ENCODE measurements at places on chromosomes 3 and 15.

GRCh38 chr3:66075281-66075680 is 36.6 kb upstream of the MAGI1 start:
- no peak for DNase-seq

GRCh38 chr3:99269606-99270351 is 368.3 kb upstream of the DCBLD2 start:
- no peak for DNase-seq

DNA sequence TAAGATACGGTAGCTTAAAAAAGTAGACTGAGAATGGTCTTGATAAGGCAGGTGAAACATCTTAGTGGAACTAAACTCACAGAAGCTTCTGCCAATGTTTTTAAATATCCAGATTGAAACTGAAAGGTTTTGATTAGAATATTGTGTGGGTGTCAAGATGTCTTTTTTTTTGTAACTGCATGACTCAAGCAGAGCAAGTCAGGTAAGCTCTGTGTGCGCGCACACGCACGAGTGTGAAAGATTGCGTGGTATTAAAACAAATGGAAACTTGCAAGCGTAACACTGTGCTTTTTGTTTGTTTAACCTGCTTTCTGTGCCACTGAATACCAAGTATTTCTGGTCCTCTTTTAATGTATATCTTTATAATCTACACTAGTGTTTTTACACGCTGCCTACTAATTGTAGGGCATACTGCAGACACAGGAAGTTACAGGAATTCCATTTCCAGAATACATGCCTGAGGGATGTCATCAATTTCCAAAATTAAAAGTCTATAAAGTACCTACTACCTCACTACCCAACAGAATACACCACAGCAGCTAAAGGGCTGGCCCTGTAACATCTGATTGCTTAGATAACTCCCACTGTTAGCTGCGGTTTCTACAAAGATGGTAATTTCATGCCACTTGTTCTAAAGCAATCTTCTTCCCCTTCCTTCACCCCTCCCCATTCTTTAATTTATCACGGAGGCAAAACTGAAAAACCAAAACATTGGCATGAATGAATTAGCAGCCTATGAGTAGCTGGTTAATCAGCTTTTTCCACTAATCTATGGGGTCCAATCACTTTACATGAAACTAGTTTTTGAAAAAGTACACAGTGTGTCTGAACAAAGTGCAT is 472.8 kb downstream of the SHQ1 start:
- no peak for DNase-seq

- no peak for DNase-seq
These were observed 182.4 kb downstream of the ANXA2 start for GRCh38 chr15:60215225-60215963.

DNA sequence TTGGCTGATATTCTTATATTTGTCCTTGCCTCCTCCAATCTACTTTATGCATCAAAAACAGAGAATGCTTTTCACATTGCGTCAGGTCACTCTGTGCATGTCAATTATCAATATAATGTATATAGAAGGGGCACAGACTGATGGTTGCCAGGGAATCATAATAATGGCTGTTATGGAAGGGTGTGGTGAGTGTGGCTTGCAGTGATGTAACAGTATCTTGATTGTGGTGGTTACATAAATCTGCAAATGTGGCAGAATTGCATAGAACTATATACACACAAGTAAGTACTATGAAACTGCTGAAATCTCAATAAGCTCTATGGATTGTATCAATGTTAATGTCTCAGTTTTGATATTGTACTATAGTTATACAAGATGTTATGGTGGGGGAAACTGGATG is 228.6 kb downstream of the TJP1 start:
- no peak for DNase-seq

GRCh38 chr3:62669161-62669560 is 206.1 kb downstream of the CADPS start:
- no peak for DNase-seq

DNA sequence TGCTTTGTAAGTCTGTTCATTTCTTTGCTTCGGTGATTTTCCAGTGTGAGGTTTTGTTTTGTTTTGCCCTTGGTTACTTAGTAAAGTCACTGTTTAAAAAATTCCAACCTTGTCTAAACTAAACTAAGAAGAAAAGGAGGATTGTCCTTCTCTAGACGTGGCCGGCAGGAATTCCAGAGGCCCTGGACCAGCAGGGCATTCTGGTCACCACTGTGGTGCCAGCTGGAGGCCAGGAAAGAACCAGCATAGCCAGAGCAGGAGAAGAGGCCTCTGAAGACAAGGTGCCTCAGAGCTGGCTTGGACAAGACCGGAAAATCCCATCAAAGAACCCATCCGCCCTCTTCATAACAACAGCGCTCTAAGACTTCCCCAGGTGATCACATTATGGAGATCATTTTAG is 8.2 kb downstream of the PLOD2 start:
- DNase-seq, result no peak

DNA sequence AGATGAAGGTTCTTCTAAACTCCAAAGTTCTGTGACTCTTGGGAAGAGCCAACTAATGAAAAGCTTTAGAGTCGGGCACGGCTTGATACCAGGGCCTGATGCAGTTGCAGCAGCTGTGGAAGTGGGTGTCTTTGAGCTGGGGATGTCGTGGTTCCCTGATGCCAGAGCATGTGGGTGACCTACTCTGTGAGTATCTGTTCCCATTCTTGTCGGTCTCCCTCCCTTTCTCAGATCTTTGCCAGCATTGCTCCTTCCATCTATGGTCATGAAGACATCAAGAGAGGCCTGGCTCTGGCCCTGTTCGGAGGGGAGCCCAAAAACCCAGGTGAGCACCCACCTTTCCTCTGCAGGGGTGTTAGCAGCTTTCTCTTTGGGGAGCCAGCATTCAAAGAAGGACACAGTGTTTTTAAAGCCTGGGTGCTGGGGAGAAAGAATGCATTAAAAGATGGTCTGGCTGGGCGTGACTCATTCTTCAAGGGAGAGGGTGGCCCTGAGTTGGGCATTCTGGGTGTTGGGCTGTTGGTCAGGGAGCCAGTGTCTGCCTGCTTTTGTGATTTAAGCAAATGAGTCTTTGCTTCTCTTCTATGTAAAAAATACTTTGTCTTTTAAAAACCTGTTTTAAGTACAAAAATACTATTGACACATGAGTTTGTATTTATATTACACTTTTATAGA is 13.2 kb upstream of the PODXL2 start:
- no peak for DNase-seq

GRCh38 chr3:155730843-155731242 is 14.0 kb downstream of the PLCH1 start:
- no peak for DNase-seq

GRCh38 chr3:140019946-140020345 is 85.0 kb downstream of the CLSTN2 start:
- DNase-seq, result no peak

DNA sequence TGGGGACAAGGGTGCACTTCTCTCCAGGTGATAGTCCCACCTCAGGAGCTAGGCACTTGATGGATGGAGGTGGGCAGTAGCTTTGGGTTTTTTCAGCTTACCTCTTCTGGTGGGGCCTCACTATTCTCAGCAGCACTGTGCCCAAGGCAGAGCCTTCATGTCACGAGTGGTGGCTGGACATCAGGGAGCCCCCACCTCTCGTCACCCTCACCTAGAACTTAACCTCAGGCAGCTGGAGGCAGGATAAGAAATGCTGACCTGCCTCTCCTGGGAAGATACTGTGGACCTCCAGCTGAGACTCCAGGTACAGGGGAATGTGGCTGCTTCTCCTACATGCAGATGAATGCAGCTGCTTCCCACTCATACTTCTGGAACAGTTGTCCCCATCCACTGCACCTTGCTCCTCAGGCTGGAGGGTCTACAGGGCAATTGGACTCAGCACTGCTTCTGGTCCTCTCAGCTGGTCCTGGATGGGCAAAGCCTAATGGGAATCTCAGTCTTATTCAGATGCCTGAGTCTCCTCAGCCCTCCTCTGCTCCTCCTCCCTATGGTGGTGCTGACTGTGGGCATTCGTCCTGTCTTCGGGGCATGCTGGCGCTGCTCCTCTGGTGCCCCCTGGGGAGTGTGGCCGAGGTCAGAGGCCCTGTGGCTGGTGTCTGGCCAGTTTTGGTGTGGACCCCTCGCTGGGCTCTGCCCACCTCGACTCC is 129.9 kb downstream of the KLF13 start:
- DNase-seq, result no peak

DNA sequence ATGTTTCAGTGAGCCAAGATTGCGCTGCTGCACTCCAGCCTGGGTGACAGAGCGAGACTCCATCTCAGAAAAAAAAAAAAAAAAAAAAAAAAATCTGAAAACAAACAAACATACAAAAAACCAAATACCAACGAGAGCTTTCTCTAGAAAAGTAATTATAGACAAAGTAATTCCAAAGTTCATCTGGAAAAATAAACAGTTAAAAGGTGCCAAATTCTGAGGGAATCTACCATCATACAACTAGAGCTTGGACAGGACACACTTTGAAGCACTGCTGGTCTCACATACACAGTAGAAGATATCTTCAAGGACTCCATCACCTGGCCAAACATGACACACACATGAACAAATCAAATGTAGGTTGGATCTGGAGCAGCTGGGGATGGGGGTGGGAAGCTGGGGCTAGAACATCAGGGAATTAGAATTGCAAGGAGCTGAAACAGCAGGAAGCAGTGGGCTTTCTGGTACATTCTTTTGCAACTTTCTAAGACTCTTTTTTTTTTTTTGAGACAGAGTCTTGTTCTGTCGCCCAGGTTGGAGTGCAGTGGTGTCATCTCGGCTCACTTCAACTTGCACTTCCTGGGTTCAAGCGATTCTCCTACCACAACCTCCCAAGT is 41.1 kb upstream of the CTSH start:
- no peak for DNase-seq

- DNase-seq, result peak; percentile 19
These were observed 728.2 kb upstream of the NECTIN3 start for GRCh38 chr3:110343376-110343775.

GRCh38 chr15:40958146-40958545 is 4.9 kb downstream of the CHAC1 start:
- no peak for DNase-seq

DNA sequence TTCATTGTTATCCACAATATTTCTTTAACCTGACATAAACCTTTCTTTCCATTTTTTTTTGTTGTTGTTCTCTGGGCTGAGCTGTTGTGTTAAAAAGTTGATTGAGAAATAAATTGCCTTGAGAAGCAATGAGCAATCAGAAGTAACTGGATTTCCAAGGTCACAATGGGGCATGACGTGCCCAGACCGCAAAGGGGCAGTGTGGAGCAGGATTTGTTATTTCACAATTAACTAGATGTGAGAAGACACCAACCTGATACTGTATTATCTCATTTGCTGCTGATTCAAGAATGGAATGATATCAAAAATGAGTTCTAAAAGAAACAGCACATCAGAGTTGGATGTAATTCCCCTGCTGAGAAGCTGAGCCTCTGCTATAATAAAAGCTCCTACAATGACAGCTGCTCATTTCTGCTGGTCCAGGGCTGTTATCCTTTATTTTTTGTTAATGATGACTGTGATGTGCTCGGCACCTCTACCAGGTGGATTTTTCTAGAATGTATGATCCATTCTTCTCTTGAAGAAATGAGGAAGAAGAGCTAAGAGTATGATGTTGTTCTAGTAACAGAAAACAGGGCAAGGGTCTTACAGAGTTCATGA is 28.1 kb downstream of the CPNE4 start:
- no peak for DNase-seq

DNA sequence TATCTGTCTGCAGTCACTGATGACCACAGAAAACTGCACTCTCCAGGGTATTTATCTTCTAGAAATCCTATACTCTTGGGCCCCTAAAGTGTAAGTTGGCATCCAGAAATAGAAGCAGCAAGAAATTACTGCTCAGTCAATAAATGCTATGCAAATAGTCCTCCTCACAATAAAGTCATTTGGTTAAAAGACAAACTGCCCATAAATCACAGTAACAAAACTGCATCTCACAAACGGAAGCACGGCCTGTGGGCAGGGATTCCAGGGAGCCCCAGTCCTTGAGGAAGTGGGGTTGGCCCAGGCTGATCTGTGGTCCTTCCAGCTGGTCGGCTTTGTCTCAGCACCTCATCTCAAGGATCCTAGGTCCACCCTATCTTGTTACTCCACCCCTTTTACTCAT is 29.7 kb upstream of the SPATA12 start:
- DNase-seq, result no peak

GRCh38 chr15:60591496-60592370 is 112.8 kb upstream of the ICE2 start:
- DNase-seq, result peak; percentile 18

DNA sequence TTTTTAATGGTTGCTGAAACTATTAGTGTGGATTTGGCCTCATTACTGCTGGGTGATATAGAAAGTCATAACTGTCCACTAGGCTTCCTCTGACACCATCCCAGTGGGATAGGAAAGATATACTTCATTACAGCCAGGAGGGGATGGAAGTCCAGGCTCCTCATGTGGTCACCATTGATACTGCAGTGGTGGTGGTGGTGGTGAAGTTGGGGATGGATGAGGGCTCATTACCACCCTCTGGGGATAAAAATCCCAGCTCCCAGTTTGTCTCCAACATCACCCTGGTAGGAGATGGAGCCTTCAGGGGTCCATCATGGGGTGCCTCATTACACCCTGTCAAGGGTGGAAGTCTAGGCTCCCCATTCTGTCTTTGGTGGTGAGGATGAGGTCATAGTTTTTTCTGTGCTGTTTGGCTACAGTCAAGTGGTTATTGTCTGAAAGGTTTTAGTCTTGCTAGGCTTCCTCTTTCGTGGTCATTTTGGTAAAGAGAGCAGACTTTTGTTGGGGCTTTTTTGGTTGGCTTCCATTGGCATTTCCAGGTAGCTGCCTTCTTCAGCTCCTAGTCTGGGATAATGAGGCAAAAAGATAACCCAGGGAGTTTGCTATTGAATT is 30.1 kb upstream of the FILIP1L start:
- DNase-seq, result no peak

GRCh38 chr3:51275111-51275805 is 109.8 kb upstream of the MANF start:
- DNase-seq, result no peak

GRCh38 chr3:55482496-55483195 is 4.5 kb downstream of the WNT5A start:
- no peak for DNase-seq

- no peak for DNase-seq
These were observed 110.4 kb upstream of the RORA start for GRCh38 chr15:61339516-61339915.

- DNase-seq, result no peak
These were observed 101.7 kb upstream of the TP63 start for GRCh38 chr3:189529468-189529867.

DNA sequence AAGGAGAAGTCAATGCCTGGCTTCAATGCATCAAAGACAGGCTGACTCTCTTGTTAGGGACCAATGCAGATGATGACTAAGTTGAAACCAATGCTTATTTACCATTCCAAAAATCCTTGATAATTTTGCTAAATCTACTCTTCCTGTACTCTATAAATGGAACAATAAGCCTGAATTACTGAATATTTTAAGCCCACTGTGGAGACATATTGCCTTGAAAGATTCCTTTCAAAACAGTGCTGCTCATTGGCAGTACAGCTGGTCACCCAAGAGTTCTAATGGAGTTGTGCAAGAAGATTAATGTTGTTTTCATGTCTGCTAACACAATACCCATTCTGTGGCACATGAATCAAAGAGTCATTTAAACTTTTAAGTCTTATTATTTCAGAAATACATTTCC is 181.0 kb upstream of the CBLB start:
- no peak for DNase-seq

Measured in HTR-8/SVneo (cell line).